ENCODE measurements at places on chromosomes 4 and X.
A peak's percentile ranks its signal among the peaks of the same experiment; 100 is the strongest.

- no peak for DNase-seq
These were observed 1993.8 kb downstream of the ARAP2 start for GRCh38 chr4:34250562-34250961.

- no peak for DNase-seq
These were observed 4.2 kb downstream of the ELF4 start for GRCh38 chrX:130106071-130106470.

DNA sequence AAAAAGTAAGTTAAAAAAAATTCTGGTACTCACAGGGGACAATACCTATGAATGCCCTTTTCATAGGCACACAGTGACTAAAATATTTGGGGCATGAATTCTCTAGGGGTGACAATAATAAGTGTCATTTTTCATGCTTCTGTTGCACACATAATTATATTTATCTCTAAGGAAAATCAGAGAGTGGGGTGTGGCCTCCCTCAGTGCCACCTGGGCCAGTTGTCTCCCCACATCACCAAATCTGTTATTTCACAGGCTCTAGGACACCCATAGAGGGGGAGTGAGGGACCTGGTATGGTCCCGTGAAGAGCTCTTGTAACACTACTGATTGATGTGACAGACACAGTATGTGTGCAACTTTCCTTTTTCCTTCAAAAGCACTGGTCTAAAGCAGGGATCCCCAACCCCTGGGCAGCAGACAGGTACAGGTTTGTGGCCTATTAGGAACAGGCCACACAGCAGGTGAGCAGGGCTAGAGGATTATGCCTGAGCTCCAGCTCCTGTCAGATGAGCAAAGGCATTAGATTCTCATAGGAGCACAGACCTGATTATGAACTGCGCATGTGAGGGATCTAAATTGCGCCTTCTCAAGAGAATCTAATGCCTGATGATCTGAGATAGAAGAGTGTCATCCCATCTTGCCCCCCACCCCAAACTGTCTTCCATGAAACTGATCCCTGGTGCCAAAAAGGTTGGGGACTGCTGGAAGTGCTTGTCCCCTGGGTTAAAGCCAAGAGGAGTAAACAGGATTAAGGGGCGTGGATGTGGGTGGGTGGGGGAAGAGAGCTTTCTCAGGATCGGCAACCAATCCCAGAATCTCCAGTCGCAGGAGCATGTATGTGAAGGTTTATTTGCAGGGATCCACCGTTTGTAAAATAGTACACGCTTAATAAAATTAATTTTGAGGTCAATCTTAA lies 856 bp downstream of the SLC9B1 start:
- DNase-seq: no peak

DNA sequence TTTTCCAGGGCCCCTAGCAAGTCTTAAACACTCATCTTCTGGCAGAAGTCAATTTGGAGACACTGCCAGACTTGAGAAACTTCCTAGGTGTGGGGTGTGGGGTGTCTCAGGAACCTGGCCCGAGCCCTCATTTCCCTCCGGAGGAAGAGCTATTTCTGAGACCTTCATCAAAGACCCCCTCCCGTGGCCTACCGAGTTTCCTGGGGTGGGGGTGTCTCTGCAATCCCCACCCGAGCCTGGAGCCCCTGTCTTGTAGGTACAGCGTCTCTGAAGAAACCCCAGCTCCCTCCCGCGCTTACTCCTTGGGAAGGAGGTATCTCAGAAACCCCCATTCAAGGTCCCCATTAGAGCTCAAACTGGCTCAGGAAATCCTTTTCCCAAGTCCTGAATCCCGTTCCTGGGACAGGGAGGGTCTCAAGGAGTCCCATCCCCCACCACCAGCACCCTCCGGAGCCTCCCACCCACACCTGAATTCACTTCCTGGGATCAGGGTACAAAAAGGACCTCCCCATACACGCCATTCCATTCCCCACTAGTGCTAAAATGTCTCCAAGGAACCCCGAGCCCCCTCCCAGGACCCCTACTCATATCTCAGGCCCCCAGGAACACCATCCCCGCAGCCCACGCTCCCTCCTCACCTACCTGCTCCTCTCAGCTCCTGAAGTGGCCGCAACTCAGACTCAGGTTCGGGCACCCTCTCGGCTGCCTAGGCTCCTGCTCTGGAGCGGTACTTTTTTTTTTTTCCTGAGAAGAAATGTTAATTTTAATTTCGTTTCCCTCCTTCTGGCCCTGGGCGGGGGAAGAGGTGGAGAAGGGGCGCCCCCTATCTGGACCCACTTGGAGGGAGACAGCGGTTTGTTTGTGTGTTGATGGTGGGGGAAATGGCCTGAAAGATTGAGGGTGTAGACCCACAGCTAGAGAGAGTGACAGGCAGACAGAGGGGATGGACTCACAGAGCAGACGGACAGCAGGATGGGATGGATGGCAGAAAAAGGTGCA lies 1.1 kb downstream of the SLC38A5 start:
- DNase-seq: peak; percentile 67

DNA sequence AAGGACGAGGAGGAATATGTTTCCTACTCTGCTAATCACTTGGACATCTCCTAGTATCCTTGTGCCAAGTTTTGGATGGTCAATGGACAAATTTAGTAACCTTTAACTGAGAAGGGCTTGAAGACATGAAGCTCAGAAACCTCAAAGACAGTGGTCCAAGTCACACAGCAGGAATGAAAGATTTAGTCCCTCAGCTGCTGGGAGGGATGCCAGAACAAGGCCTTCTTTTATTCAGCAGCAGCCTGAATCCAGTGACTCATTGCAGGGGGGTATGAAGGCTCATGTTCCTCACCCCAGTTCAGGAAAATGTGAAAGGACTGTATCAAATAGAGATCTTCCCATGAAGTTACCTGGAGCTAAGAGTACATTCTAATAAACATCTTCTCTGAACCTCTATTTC lies 214.9 kb upstream of the UGT8 start:
- DNase-seq: no peak

DNA sequence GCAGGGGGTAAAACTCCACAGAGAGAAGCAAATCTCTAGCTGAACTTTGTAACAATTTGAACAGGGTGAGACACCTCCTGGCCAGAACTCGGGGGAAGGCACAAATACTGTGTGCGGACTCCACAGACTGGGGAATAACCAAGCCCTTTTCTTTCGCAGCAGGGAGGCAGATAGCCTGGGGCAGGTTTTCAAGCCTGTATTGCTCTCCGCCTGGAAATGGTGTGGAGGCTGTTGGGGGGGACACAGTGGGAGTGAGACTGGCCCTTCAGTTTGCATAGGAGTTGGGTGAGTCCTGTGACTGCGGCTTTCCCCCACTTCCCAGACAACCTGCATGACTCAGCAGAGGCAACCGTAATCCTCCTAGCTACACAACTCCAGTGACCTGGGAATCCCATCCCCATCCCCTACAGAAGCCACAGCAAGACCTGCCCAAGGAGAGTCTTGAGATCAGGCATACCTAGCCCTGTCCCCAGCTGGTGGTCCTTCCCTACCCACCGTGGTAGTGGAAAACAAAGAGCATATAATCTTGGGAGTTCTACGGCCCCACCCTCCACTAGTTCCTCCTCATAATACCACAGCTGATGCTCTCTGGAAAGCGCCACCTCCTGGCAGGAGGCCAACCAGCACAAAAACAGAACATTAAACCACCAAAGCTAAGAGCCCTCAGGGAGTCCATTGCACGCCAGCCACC lies 12.9 kb upstream of the SMPX start:
- DNase-seq: no peak

Measured in activated CD8-positive, alpha-beta memory T cell treated with anti-CD3 and anti-CD28 coated beads, Interleukin-2, amount 10 ng/mL, durations not matched to agents 7 days and 5 days (primary cell).